ENCODE measurements at places on chromosomes 12 and 14. TPM values are rescaled to one million over a fixed set of nuclear protein-coding genes. Genes with fewer than 3 reads are reported as not detected.

Gene TAS2R30
- 2.7 TPM for total RNA-seq

Gene NDUFB1
- 365 TPM for total RNA-seq

Gene PPP1R3E
- 3.5 TPM for total RNA-seq

Gene CIDEB
- 1.2 TPM for total RNA-seq

Gene GUCY2C
- total RNA-seq = not detected

Gene NOVA1
- not detected for total RNA-seq

Gene CCDC198
- total RNA-seq = not detected
